Keratinocyte (primary cell): ENCODE measurements at places on chromosomes 6 and 20. TPM values are rescaled to one million over a fixed set of nuclear protein-coding genes. Genes with fewer than 3 reads are reported as not detected.

Gene C6orf58
- polyA plus RNA-seq = 0.06 to 0.10 TPM in 2 of 3 replicates, not detected in the other

Gene MLIP
- polyA plus RNA-seq = 0.53 to 1.1 TPM (median 0.87 TPM) in 3 replicates

Gene CTCFL
- polyA plus RNA-seq = not detected in 3 replicates

Gene SLC22A2
- not detected in 3 replicates for polyA plus RNA-seq

Gene CUTA
- 119 to 246 TPM (median 178 TPM) in 3 replicates for polyA plus RNA-seq

Gene MDC1
- 4.2 to 10.0 TPM (median 6.9 TPM) in 3 replicates for polyA plus RNA-seq

DNA sequence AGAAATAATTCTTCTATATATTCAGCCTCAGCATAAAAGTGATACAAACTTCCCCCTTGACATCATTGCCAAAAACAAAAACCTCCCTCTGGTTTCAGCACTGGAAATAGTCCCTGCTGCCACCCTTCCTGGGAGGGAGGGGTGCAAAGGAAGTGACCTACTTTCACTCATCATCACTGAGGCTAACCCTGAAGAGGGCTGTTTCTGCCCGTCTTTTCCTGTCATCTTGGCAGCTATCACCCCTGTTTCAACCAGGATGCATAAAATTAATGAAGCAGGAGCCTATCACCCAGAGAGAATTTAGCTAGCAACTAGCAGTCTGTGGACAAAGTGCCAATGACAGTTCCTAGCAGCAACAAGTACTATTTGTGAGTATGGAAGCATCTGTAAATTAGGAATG, 397.8 kb downstream of the LAMA2 start:
- H3K4me1 ChIP-seq = peaks cover 10% of the 10 kb centered on the region
- no peaks in the 10 kb centered on the region for H3K27me3 ChIP-seq
- no peak overlapping the region for H3K27ac ChIP-seq
- no peak for DNase-seq
- no peak overlapping the region for H3K4me3 ChIP-seq
- H3K36me3 ChIP-seq = no peaks in the 10 kb centered on the region

DNA sequence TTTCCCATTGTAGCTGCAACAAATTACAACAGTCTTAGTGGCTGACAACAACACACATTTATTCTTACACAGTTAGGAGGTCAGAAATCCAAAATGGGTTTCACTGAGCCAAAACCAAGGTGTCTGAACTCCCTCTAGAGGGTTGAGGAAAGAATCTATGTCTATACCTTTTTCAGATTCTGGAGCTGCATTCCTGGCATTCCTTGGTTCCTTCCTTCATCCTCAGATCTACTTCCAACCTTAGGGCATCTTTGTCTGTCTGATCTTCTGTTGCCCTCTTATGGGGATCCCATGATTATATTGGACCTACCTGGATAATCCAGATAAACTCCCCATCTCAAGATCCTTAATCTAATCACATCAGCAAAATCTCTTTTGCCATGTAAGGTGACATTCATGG, 540.9 kb upstream of the MAP3K7 start:
- no peak overlapping the region for H3K27ac ChIP-seq
- no peak overlapping the region for H3K4me3 ChIP-seq

DNA sequence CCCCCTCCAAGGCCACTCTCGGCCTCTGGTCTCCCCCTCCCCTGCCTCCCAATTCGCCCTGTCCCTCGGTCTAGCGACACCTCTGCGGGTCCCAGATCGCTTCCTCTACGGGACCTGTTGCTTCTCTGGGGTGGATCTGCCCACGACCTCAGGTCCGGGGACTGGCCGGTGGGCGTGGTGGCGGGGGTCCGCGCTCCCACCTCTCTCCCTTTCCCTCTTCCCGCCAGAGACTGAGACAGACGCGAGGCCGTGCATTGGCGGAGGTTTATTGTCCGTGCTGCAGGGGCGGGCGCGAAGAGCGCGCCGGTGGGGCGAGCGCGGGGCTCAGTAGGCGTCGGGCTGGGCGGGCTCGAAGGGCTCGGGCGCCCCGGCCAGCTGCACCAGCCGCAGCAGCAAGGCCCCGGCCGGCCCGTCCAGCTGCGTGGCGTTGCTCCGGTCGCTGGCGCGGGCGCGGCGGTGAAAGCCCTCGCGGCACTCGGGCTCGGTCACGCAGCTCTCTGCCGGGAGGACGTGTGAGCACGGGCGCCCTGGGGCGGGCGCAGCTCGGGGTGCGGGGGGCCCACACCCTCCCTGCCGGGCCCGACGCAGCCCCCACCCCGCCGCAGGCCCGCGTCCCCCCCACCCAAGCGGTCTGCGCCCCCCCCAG, 2.1 kb downstream of the AVP start:
- H3K4me1 ChIP-seq = no peaks in the 10 kb centered on the region
- no peak for DNase-seq
- no peak overlapping the region for H3K27ac ChIP-seq
- no peaks in the 10 kb centered on the region for H3K36me3 ChIP-seq
- no peak overlapping the region for H3K4me3 ChIP-seq

DNA sequence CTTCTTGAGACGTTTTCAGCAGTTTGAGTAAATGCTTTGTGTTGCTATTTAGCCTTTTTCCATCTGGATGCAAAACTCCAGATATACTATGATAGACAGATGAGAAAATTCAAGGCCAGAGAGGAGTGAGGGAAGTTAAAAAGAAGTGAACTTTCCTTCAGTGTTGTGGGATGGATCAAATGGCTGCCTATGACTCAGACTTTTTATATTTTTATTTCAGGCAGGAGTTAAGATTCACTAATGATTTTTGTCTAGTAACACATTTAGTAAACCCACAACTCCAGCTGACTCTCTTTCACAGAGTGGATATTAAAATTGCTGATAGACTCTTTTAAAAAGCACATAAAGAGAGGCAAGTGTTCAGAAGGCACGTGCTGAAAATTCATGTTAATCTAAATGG, 23.2 kb upstream of the PTCHD4 start:
- H3K27me3 ChIP-seq = no peaks in the 10 kb centered on the region
- no peak overlapping the region for H3K27ac ChIP-seq
- peaks cover 8% of the 10 kb centered on the region for H3K4me1 ChIP-seq
- H3K4me3 ChIP-seq = no peak overlapping the region

DNA sequence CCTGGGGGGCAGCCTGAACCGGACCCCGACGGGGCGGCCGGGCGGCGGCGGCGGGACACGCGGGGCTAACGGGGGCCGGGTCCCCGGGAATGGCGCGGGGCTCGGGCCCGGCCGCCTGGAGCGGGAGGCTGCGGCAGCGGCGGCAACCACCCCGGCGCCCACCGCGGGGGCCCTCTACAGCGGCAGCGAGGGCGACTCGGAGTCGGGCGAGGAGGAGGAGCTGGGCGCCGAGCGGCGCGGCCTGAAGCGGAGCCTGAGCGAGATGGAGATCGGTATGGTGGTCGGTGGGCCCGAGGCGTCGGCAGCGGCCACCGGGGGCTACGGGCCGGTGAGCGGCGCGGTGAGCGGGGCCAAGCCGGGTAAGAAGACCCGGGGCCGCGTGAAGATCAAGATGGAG, 636 bp downstream of the SRF start:
- H3K4me1 ChIP-seq = peaks cover 26% of the 10 kb centered on the region
- H3K27ac ChIP-seq = peak overlapping the region; percentile 22
- H3K4me3 ChIP-seq = peak overlapping the region; percentile 78
- H3K36me3 ChIP-seq = peaks cover 15% of the 10 kb centered on the region

- no peak for DNase-seq
- H3K27me3 ChIP-seq = no peaks in the 10 kb centered on the region
- H3K27ac ChIP-seq = no peak overlapping the region
- no peak overlapping the region for H3K4me3 ChIP-seq
- H3K4me1 ChIP-seq = peaks cover 37% of the 10 kb centered on the region
These were observed 18.0 kb downstream of the KLHL31 start for GRCh38 chr6:53647462-53648094.

DNA sequence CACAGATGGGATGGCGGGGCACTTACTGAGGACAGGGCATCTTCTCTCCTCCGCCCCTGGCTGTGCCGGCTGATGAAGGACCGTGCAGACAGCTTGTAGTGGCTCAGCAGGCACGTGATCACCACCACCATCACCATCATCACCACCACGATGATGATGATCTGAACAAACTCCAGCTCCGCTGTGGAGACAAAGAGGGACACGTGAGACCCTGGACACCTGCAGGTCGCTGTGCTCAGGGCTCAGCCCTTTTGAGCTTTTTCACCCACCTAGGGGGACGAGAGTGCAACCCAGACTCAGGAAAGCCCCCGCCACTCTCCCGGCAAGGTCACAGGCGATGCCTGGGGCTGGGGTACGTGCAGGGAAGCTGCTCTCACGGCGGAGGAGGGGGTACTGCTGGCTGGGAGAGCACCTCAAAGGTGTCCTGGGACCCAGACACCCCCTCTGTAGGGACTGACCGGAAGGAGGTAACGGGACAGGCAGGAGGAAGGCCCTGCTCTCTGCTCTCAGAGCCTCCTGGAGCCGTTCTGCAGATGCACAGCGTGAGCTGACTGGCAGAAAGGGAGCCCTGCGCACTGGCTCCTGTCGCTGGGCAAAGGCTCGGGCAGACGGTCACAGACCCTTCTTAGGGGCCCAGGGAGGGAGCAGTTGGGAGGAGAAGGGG, 39.4 kb upstream of the ZBP1 start:
- no peaks in the 10 kb centered on the region for H3K27me3 ChIP-seq
- H3K4me3 ChIP-seq = no peak overlapping the region
- DNase-seq = no peak
- H3K36me3 ChIP-seq = peaks cover 45% of the 10 kb centered on the region

DNA sequence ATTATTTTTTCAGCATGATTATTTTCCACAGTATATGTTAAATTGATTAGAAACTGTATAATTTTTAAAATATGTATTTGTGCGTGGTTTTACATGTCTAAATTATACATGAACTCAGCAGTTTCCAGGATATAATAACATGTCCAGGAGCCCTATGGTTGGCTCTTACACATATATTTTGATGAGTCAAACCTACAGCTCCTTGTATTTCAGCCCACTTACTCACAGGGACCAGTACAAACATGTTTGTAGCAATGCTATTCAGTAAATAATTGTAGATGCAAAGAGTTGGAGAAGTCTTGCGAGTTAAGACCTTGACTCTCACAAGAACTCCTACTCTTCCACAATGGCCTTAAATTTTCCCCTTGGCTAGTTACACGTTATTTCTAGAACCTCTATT, 107.2 kb upstream of the SASH1 start:
- peak overlapping the region; percentile 82 for H3K27ac ChIP-seq
- H3K4me3 ChIP-seq = no peak overlapping the region
- H3K36me3 ChIP-seq = no peaks in the 10 kb centered on the region
- H3K4me1 ChIP-seq = peaks cover 39% of the 10 kb centered on the region
- peak; percentile 72 for DNase-seq
- no peaks in the 10 kb centered on the region for H3K27me3 ChIP-seq

DNA sequence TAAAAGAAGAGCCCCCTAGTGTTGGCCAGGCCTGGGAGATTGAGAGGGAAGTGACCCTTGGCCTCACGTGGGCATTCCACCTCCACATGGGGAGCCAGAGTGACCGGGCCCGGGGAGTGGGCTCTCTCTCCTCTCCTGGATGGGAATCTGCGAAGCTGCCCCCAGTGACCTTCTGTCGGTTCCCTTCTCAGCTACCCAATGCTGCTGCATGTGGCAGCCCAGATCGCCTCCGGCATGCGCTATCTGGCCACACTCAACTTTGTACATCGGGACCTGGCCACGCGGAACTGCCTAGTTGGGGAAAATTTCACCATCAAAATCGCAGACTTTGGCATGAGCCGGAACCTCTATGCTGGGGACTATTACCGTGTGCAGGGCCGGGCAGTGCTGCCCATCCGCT, 10.1 kb upstream of the GTF2H4 start:
- peaks cover 53% of the 10 kb centered on the region for H3K36me3 ChIP-seq
- no peak overlapping the region for H3K4me3 ChIP-seq
- DNase-seq = no peak
- H3K4me1 ChIP-seq = peaks cover 9% of the 10 kb centered on the region
- no peaks in the 10 kb centered on the region for H3K27me3 ChIP-seq
- H3K27ac ChIP-seq = no peak overlapping the region

DNA sequence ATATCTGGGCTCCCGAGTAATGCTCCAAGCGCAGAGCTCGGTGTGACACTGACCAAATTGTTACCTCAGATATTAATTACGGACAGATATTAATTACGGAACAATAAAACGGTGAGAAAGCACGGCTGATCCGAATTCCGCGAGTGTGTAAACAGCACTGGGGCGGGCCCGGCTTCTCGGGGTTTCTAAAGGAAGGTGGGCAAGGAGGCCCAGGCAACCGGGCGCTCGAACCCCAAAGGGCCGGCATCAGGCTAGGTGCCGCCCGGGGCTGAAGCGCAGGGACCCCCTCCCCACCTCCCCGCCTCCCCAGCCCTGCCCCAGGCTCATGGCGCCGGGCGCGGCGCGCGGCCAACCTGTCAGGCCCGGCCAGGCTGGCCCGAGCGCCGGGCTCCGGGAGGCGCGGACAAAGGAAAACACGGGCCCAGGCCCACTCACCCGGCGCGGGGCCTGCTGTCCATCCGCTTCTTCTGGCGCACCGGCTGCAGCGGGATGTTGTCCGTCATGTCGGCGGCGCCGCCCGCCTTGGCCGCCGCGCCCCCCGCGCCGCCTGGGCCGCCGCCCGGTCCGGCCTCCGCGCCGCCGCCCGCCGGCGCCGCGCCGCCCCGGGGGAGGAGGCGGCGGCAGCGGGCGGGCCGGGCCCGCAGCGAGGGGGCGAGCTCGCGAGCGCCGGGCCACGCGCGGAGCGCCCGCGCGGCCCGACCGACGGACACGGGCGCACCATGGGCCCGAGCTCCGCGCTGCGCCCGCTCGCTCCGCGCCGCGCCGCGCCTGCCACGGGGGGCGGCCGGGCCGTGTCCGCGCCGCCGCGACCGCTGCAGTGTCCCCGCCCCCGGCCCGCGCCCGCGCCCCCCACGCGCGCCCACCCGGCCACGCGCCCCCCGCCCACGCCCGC, at the start of gene ATP9A:
ATP9A (minus strand) TSS at position 524 of the 892 bp plus-strand sequence; CDS start at position 503, 21 bp downstream.
- DNase-seq = no peak
- H3K4me1 ChIP-seq = peaks cover 13% of the 10 kb centered on the region
- peak within 1 kb of the TSS; percentile 74 for H3K4me3 ChIP-seq
- peak within 1 kb of the TSS; percentile 2 for H3K27ac ChIP-seq
- peaks cover 5% of the 10 kb centered on the region for H3K27me3 ChIP-seq
- no peaks in the 10 kb centered on the region for H3K36me3 ChIP-seq

- peaks cover 14% of the 10 kb centered on the region for H3K4me1 ChIP-seq
- no peak overlapping the region for H3K4me3 ChIP-seq
- no peaks in the 10 kb centered on the region for H3K36me3 ChIP-seq
- H3K27me3 ChIP-seq = no peaks in the 10 kb centered on the region
- H3K27ac ChIP-seq = no peak overlapping the region
- peak; percentile 1 for DNase-seq
These were observed 53.6 kb upstream of the MBOAT1 start for GRCh38 chr6:20265842-20266241.

- DNase-seq = no peak
- H3K36me3 ChIP-seq = peaks cover 4% of the 10 kb centered on the region
- H3K4me1 ChIP-seq = no peaks in the 10 kb centered on the region
- no peaks in the 10 kb centered on the region for H3K27me3 ChIP-seq
- H3K27ac ChIP-seq = no peak overlapping the region
These were observed 50.0 kb downstream of the TTI1 start for GRCh38 chr20:37983286-37983685.

DNA sequence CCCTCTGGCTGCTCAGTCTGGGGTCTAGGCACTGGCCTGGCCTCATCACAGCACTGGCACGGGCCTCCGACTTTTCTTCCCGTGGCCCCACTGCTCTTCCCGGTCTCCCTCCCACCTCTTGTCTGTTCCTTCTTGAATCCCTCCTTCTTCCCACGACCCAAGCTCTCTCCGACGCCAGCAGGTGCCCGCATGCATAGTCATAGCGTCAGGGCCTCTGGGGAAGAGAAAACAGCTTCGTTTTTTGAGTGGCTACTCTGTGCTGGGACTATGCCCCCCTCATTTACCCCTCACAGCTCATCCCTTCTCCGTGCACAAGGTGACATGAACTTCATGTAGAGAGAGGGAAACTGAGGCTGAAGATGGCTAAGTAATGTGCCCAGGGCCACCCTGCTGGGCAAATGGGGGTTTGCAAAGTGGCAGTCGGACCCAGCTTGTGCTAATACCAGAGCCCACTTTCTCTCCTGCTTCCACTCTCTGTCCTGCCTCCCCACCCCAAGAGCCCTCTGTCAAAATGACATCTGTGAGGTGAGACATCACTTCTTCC, 59.2 kb downstream of the SYNJ2 start:
- no peak overlapping the region for H3K4me3 ChIP-seq
- DNase-seq = no peak
- H3K27ac ChIP-seq = peak overlapping the region; percentile 73
- H3K36me3 ChIP-seq = peaks cover 10% of the 10 kb centered on the region
- H3K4me1 ChIP-seq = peaks cover 40% of the 10 kb centered on the region
